CD4-positive, alpha-beta T cell treated with Interleukin-21 for 1 hour (primary cell): ENCODE measurements at places on chromosomes 12 and 14.

- no peak for DNase-seq
Observed at GRCh38 chr12:75917083-75917482, 114.5 kb downstream of the PHLDA1 start.

DNA sequence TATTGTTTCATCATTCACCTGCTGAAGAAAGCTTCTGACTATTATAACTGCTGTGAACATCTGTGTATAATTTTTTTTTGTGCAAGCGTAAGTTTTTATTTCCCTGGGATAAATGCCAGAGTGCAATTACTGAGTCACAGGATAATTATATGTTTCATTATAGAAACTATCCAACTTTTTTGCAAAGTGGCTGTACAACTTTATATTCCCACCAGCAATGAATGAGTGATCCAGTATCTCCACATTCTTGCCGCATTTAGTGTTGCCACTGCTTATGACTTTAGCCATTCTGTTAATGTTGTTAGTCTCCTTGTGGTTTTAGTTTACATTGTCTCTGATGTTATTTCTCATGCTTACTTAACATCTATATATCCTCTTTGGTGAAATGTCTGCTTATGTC lies 88.1 kb upstream of the CCDC175 start:
- DNase-seq: no peak

GRCh38 chr12:11877869-11878780 lies 192.6 kb upstream of the BCL2L14 start:
- no peak for DNase-seq

- DNase-seq: peak; percentile 46
Observed at GRCh38 chr14:24095271-24096068, 1.4 kb downstream of the PCK2 start.
